ENCODE measurements at places on chromosomes 1 and 21. TPM values are rescaled to one million over a fixed set of nuclear protein-coding genes. Genes with fewer than 3 reads are reported as not detected.

Gene SH2D2A
- 0.68 TPM for total RNA-seq

Gene CRB1
- 26.7 TPM for total RNA-seq

Gene OR14K1
- 1.1 TPM for total RNA-seq

Gene RBM34
- total RNA-seq: 58.0 TPM

Gene PFKFB2
- 48.2 TPM for total RNA-seq

Gene PEX14
- total RNA-seq: 40.4 TPM

Gene HJV
- not detected for total RNA-seq

Gene CLCA1
- total RNA-seq: not detected

Gene SELENOF
- 109 TPM for total RNA-seq

Gene RHOU
- total RNA-seq: 37.3 TPM

Gene CCDC185
- total RNA-seq: not detected

Gene SYNC
- 7.7 TPM for total RNA-seq

Gene MAP1LC3C
- not detected for total RNA-seq

Gene NPHS2
- not detected for total RNA-seq

Gene CENPF
- 4.0 TPM for total RNA-seq

Gene AMY1A
- not detected for total RNA-seq

Gene GUK1
- total RNA-seq: 323 TPM

Gene SKI
- total RNA-seq: 106 TPM

Measured in dorsolateral prefrontal cortex (tissue), 122 donors.